ENCODE measurements at places on chromosomes 3 and 15.
A peak's percentile ranks its signal among the peaks of the same experiment; 100 is the strongest.

DNA sequence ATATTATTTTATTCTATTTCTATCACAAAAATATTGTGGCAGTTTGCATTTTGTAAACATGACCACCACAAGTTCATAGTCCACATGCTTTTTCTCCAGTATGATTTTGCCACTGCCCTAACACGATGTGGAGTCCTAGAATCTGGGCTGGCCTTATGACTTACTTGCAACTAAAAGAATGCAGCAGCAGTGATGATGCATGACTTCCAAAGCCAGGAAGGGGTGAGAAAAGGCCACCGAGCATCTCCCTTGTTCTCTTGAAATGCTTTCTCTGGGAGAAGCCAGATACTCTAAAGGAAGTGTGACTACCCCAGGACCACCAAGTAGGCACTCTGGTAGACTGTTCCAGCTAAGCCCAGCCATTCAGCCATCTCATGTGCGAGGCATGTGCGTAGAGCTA, 191.6 kb upstream of the MRPL3 start:
- no peak for DNase-seq

DNA sequence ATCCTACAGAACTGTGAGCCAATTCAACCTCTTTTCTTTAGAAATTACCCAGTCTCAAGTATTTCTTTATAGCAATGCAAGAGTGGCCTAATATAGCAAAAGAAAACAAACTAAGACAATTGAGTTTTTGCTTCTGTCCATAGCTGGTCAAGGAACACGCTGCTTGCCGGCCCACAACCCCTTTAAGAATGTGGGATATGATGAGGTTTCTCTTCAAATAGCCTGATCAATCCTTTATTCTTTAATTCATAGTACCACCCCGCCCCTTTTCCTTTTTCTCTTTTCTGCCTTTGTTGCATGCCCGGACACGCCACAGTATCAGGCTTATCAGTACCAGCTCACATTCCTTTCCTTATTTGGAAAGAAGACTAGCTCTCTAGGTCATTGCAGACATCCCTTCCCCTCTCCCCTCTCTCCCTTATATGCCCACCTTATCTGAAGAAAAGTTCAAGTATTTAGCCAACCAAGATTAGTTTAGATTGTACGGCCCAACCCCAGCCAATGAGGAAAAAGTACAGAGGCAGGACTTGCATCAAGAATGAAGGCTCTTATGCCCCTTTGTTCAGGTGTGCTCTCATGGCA, 404.5 kb downstream of the OCA2 start:
- DNase-seq, result no peak

DNA sequence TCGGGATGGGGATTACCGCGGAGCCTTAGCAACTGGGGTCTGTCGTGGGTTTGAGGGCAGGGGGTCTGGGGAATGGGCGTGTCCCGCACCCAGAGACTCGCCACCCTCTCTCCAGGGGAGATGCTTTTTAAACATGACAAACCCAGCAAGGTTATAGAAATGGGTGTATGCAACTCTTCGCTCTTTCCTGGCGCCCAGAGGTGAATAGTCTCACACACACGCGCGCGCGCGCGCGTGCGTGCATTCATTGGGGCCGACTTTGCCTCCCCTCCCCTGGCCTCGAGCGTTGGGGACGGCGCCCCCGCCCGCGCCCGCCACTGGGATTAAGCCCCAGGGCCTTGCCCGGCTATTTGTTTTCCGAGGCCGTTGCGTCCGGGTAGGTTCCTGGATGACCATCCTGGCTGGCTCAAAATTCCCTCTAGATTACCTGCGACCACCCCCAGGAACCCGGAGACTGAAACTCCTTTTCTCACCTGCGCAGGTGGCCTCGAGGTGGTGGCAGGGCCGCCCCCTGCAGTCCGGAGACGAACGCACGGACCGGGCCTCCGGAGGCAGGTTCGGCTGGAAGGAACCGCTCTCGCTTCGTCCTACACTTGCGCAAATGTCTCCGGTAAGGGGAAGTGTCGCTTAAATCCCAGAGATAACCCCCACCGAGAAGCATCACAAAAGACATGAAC, 777 bp downstream of the GPR160 start:
- DNase-seq, result no peak

GRCh38 chr3:169510693-169511010, 152.9 kb downstream of the MECOM start:
- no peak for DNase-seq

GRCh38 chr3:38254872-38255271, 10.7 kb upstream of the SLC22A13 start:
- DNase-seq, result no peak

- peak; percentile 40 for DNase-seq
These were observed 728 bp downstream of the CRTC3 start for GRCh38 chr15:90530250-90531051.

GRCh38 chr15:44536302-44536961, 515 bp upstream of the EIF3J start:
- peak; percentile 93 for DNase-seq

DNA sequence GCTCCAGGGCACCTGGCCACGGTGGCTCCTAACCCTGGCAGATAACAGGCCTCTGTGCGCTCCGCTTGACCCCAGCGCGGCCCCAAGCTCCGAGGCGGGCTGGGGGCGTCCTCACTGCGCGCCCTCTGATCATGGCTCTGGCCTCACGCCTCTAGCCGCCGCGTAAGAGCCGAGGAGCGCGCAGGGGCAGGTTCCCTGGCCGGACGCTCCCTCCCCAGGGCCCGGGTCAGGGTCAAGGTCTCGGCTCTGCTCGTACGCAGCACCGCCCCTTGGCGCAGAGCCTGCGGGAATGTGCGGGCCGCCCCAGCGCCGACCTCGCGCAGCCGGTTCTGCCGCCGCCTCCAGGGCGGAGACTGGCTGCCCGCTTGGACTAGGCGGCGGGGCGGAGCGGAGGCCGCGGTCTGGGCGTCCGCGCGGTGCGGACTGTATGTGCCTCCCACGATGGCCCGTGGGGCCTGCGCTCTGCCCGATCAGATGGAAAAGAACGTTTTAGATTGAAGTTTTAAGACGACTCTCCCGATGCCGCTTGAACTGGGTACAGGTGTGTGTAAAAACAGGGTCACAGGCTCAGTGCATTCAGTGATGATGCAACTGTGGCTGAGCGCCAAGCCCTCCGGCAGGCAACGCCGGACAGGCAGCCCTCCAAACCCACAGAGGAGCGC, 40.8 kb downstream of the CHST14 start:
- peak; percentile 28 for DNase-seq

DNA sequence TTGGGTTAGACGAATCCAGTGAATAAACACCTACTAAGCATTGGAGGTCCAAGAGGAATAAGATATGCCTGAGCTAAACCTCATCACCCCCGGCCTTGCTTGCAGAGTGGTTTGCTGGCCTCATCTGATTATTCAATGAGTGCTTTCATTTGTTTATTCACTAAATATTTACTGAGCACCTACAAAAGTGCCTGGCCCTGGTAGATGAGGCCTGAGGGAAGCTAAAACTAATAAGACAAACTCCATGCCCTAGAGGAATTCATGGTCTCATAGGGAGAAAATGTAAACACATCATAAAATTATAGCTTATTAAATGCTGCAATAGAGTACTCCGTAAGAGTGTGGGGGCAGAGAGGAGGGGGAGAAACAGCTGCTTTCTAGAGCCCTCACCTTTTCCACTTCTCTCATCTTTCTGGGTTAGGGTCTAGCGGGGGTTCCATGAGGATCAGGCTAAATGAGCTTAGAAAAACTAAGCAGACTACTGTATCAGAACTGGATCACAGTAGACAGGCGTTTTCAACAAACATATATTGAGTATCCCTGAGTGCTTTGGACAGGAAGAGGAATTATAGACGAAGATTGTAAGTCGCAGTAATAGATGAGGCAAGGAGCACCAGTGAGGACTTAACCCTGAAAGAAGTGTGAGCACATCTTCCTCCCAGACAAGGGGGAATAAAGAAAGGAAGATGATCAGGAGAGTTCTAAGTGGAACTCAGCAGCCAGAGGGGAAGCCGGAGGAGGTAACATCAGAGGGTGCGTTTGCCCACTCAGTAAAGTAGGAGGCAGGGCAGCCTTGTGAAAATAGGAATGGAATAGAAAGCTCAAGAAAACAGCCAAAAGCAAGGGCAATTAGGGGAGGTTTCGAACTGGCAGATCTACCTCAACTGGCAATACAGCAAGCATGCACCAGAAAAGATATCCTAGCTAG, 31.5 kb upstream of the LAMP3 start:
- DNase-seq, result no peak

DNA sequence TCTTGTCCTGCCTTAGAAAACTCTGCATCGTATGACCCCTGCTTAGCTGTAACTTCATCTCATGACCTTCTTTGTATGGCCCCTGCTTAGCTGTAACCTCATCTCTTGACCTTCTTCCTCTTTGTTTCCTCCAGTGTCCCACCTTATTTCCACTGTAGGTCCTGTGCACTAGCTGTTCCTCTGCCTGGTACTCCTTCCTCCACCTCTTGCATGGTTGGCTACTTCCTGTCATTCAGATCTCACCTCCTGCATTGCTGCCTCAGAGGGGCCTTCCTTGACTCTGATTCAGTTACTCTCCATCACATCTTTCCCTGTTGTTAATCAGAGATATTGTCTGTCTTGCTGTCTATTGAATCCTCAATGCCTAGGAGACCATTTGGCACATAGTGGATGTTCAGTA, 63.2 kb downstream of the PDE8A start:
- no peak for DNase-seq

GRCh38 chr3:11248596-11248995, 23.6 kb upstream of the ATG7 start:
- no peak for DNase-seq
